ENCODE measurements at places on chromosomes 7 and 10.

DNA sequence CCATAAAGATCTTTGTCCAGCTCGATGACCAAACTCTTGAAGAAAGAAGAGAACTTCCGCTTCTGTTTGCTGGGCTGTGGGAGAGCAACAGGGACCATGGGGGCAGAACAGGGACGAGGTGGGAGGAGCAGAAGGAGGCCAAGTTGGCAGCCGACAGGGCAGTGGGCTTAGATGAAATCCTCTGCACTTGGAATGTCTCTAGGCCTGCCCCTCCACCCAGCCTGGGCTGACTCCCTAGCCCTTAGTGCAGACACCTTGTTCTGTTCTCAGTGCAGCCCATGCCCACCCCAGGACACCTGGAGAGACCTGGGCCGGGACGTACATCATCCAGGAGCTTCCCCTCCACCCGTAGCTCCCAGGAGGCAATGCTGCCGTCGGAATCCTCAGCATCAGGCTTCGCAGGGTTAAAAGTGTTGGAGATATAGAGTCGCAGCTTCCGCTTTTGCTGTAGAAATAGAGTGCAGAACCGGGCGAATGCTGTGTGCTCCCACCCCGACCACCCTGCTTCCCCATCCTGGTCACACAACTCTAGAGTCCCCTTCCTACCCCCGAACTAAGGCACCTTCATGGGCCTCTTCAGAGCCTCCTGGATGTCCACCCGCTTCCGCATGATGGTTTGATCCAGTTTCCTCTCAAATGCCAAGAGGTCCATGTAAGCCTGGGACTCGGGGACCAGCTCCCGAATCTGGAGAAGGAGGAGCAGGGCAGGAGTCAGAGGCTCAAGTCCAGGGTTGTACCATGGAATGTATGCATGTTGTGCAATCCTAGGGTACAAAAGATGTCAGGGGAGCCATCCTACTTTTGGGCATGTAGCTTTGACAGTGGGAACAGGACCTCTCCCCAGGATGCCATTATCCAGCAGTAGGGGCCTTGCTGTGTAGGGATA, 6.1 kb downstream of the SMARCD3 start:
- DNase-seq, result no peak

- DNase-seq, result no peak
Measured at GRCh38 chr10:74718208-74718607, 108.2 kb upstream of the KAT6B start.

GRCh38 chr7:74684921-74685320, 27.4 kb downstream of the GTF2I start:
- no peak for DNase-seq

- DNase-seq, result no peak
Measured at GRCh38 chr7:138170959-138171703, 94.9 kb downstream of the AKR1D1 start.

GRCh38 chr7:44539669-44540506, 1.2 kb downstream of the NPC1L1 start:
- DNase-seq, result no peak

DNA sequence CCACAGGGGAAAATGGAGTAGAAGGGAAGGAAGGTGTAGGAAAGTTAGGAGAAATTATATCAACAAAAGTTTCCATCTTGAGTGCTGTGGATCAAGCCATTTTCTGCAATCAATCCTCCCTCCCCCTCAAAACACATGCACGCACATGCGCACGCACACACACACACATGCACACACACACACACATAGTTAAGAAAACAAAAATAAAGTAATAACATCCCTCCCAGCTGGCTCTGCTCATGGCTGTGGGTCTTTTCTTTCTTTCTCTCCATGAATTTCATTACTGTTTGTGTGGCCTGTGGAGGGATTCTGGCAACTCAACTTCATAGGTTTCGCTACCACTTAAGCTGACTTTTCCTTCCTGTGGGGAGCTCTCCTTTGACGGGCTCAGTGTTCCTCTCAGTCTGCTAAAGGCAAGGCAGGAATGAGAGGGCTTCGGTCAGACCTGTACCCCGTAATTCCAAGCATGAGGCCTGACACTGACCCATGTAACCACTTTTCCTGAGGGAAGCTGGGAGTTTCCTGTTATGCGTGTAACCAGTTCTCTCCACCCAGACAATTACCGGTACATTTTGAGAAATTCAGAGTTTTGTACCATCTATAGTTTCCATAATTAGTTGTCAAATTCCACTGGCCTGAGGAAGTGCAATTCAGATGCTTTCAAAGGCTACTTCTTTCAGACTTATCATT, 79.8 kb downstream of the ZNF92 start:
- DNase-seq, result no peak

DNA sequence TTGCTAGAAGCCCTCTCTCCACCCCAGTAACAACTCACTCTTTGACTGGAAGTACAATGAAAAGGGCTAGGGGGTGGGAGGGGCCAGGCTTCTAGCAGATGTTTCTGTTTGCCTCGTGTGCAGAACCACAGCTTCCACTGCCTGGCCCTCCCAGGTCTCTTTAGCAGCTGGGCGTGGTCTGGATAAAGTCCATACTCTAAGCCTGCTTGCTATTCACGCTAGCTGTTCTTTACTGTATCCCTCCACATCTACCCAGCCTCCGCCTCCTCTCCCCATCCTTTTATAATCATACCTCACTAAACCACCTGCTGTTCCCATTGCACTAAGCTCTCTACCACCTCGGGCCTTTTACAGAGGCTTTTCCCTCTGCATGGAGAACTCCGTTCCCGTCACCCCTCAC, 288.8 kb downstream of the CAMK1D start:
- no peak for DNase-seq

DNA sequence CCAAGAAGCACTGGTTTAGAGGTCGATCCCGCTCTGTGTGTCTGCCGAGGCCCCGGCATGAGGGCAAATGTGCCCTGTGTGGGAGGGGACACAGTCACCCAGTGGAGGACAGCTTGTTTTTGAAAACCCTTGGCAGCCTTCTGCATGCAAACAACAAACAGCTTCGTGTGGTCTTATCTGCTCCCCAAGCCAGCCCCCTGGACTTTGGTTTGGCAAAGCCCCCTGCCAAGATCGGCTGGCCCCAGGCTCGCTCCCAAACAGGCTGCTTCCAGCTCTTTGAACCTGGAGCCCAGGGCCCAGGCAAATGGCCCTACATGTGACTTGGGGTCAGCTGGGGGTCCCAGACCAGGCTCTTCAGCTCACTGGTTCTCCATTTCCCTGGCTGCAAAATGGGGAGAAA, 2.9 kb downstream of the ELN start:
- DNase-seq, result no peak

- no peak for DNase-seq
Measured at GRCh38 chr7:4020086-4020485, 662.0 kb upstream of the FOXK1 start.

DNA sequence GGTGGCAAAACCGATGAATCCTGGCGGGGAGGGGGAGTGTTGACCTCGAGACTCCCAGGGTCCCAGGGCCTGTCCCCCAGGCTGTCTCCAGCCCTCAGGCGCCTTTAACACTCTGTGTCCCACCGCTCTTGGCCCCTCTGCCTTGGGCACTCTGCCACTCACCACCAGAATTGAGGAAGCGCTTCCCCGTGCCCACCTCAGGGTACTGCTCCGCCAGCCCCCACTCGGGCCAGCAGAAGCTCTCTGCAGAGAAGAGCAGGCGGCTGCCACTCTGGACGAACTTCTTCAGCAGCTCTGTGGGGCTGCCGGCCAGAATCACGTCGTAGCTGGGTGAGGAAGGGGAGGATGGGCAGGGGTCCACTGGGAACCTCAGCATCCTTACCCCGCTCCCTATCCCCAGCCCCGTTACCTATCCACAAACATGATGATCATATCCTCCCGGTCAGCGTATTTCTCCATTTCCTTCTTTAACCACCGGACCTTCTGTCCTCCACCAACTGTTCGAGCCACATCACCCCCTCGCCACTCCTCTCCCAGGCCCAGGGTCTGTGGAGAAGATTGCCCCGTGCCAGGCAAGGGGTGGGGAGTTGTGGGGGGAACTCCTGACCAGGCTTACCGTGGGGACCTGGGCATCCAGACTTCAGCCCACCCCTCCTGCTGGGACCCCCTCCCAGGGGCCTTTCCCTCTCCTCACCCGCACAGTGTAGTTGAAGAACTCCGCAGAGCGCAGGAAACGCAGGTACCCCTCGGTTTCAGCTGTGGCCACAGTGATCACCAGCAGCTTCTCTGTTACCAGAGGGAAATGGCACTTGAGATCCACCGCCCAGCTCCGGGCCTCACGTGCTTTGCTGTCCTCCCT, 1.2 kb downstream of the PLOD3 start:
- no peak for DNase-seq

GRCh38 chr7:151999424-152000090, 25.9 kb upstream of the GALNT11 start:
- no peak for DNase-seq

DNA sequence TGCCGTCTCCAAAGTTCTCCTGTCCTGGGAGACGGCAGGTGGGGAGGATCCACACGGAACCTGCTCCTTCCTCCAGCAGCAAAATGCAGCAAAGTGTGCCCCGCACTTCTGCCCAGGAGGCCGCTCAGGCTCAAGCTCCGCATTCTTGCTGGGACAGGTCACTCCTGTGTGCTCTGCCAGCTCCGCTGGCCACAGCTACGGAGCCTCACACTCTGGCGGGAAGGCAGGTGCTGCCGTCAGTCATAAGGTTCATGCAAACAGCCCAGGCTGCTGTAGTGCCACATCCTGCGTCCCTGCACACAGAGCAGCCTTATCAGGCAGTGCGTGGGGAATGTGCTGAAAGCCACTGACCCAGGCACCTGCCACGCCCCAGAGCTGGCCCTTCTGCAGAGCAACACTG, 22.4 kb downstream of the ADGRA1 start:
- no peak for DNase-seq

DNA sequence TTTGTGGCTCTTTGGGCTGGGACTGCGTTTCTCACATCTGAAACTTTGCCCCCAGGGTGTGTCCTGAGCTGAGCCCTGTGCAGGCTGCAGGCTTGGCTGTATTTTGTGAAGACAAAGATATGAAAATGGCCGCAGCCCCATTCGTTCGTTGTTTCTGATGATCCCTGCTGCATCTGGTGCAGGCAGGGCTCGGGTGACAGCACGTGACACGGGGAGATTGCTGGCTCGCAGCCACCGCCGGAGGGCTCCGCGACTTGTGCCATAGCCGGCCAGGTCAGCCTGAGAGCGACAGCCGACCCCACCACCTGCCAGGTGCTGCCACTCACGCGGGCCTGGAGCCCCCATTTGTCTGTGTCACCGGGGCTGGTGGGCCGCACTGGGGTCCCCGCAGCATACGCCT, 81.3 kb downstream of the ZRANB1 start:
- no peak for DNase-seq

GRCh38 chr7:117808910-117809705, 64.1 kb downstream of the CTTNBP2 start:
- DNase-seq, result no peak

- no peak for DNase-seq
Measured at GRCh38 chr10:103543617-103544525, 50.4 kb downstream of the NEURL1 start.

DNA sequence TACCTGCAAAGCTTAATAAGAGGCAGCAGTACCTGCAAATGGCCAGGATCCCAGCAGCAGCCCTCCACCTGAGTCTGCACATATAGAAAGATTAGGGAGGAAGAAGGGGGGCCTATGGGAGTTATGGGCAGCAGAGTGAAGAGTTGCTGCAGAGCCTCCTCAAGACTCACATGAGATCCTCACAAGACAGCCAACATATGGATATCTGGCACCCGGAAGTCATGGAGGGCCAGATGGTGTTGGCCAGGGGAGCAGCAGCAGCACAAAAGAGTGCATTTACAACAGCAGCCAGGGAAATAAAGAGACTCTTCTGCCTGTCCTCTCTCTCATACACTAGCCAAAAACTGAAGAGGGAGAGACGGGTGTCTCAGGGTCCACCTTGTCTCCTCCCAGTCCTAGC, 4.0 kb upstream of the TAS2R40 start:
- no peak for DNase-seq

- DNase-seq, result no peak
Measured at GRCh38 chr7:112963634-112964033, 123.0 kb downstream of the GPR85 start.

GRCh38 chr10:114195079-114195478, 15.9 kb downstream of the TDRD1 start:
- DNase-seq, result no peak

- no peak for DNase-seq
Measured at GRCh38 chr7:43870316-43870715, 999 bp upstream of the MRPS24 start.

DNA sequence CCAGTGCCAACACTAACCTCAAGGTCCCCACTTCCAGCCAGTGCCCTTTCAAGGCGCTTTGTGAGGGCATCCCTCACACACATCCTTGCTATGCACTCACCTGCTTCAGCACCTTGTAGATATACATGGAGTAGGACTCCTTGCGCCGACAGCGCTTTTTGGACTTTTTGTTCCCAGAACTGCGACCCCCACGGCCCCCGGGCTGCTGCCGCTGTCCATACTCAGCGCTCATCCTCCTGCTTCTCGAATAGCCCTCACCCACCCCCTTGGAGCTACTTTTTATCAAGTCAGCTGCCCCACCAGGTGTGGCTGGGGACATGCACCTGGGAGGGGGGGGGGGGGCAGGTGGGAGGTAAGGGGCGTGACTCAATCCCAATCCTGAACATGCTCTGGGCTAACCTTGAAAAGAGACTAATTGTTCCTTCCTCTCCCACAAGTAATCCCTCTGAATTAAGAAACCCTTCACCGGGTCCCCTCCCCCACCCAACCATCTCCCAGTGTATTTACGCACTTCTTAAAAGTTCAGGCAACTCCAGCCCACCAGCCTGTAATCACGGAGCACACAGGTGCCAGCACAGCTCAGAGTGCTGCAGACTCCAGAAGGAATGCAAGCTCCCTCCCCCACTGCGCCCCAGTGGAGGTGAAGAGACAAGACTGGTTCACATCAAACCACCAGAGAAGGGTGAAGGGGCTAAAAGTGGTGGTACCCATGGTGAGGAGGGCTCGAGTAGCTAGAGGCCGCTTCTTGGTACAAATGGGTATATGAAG, at the start of gene H2BK1:
H2BK1 (minus strand) TSS at position 402 of the 768 bp plus-strand sequence; CDS start at position 232, 170 bp downstream.
- DNase-seq, result no peak

GRCh38 chr7:127822822-127823508, 171.0 kb downstream of the SND1 start:
- no peak for DNase-seq

- DNase-seq, result peak; percentile 36
Measured at GRCh38 chr7:72805526-72806494, 22.2 kb downstream of the TYW1B start.

- DNase-seq, result no peak
Measured at GRCh38 chr7:108291791-108292440, 161.8 kb upstream of the LAMB4 start.

DNA sequence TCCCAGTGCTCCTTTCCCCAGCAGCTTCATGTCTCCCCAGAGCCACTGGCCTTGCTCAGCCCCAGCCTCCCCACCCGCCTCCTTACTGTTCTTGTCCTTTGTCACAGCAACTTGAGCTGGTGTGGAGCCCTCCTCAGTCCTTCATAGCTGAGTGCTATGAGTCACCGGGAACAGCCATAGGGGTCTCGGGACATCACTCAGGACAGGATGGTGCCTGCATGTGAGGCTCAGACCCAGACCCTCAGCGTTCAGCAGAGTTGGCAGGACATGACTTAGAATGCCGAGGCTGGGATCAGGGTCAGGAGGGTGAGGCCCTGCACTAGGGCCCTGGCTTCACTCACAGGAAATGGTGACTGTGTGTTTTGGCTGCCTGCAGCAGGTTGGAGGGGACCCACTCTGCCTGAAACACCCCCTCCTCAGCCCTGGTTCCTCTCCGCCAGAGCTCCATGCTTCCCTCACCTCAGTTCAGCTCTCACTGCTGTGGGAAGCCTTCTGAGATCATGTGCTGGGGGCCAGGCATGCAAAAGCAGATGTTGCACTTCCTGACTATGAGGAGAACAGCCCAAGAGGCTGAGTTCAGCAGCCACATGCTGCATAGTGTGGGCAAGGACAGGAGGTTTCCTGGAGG, 40.7 kb upstream of the GJD4 start:
- no peak for DNase-seq
